Upper lobe of left lung (tissue), 6 donors: ENCODE measurements at places on chromosomes 1 and 21.

DNA sequence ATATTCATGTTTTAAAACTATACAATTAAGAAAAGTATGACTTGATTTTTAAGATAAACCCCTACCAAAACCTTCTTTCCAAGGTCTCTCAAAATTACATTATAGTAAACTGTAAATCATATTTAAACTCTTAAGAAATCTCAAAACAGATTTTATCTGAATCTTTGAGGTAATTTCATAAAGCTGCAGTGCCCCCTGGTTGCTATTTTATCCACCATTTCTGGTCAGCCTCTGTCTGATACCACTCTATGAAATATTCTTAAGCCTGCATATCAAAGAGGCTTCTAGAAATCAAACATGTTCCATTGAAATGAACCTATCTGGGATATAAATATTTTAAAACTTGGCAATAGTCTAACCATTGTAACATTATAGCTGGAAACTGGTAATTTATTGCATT is 317.3 kb downstream of the COL11A1 start:
- DNase-seq, result no peak

DNA sequence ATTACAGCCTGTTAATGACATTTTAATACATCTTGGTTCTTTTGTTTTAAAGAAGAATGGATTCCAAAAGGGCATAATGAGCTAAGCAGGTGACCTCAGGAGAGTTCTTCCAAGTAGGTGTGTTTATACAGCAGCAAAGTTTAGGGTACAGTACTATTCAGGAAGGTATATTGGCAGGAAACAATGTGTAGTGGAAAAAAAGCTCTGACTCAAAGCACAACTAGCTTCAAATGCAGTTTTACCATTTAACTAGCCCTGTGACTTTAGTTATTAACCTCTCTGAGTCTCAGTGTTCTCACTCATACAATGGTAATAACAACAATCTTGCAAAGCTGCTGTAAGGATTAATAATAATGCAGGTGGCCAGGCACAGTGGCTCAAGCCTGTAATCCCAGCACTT is 29.9 kb downstream of the FAF1 start:
- DNase-seq, result no peak

GRCh38 chr21:34262469-34262845 is 101.3 kb upstream of the KCNE2 start:
- no peak for DNase-seq

GRCh38 chr1:200674838-200675587 is 5.3 kb upstream of the DDX59 start:
- no peak for DNase-seq

DNA sequence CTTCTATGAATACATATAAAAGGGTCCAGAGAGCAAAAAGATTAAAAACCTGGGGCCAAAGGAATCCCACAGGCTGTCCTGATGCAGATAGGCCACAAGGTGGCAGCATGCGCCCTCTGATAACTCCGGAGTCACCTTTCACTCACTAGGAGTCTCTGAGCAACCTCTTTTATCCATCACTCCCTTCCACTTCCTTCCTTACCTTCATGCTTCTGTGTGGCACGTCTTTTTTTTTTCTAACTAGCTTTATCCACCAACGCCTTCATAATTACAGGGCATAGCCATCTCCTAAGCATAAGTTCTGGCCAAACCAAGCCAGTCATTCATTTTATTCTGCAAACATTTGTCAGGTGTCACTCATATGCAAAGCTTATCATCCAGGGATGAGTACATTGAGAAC is 3.9 kb upstream of the PGLYRP4 start:
- peak; percentile 78 for DNase-seq

DNA sequence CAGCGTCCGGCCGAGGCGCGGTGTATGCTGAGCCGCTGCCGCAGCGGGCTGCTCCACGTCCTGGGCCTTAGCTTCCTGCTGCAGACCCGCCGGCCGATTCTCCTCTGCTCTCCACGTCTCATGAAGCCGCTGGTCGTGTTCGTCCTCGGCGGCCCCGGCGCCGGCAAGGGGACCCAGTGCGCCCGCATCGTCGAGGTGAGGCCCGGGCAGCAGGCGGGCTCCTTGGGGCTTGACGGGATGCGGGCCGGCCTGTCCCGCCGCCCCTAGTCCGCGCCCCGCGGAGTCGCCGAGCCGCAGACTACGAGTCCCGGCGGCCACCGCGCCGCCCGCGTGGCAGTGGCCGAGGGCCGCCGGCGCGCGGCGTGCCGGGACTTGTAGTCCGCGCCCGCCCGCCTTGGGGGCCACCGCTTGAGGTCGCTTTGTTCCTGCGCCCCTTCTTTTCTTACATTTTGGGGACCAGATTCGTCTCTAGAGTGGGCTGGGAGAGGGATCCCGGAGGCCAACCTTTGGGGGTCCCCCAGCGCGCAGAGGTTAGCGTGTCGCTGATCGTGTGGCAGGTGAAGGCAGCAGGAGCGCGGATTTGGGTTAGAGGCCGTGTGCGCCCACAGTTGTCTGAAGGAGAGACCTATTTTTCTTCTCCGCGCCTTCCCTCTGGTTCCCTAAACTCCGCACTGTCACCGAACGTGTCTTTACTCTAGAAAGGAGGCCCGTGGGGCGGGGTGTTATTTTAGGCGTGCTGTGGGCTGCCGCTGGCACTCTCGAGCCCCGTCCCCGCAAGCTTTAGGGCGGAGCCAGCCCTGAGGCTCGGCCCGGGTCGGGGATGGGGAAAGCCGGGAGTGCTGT is 553 bp downstream of the CMPK1 start:
- DNase-seq, result peak; percentile 87

- DNase-seq, result no peak
Observed at GRCh38 chr21:44649521-44650100, 3.4 kb downstream of the KRTAP10-11 start.
